Activated T-cell treated with anti-CD3 and anti-CD28 coated beads, Interleukin-2, amount 50 U/mL, for 72 hours (primary cell): ENCODE measurements at places on chromosomes 2 and 18. TPM values are rescaled to one million over a fixed set of nuclear protein-coding genes. Genes with fewer than 3 reads are reported as not detected.

- DNase-seq = peak; percentile 35
- peak overlapping the region; percentile 59 for H3K27ac ChIP-seq
- H3K27me3 ChIP-seq = no peaks in the 10 kb centered on the region
- peak overlapping the region; percentile 64 for H3K4me3 ChIP-seq
- H3K4me1 ChIP-seq = peaks cover 39% of the 10 kb centered on the region
- H3K36me3 ChIP-seq = peaks cover 3% of the 10 kb centered on the region
These were observed 3.6 kb upstream of the D2HGDH start for GRCh38 chr2:241730671-241731293.

DNA sequence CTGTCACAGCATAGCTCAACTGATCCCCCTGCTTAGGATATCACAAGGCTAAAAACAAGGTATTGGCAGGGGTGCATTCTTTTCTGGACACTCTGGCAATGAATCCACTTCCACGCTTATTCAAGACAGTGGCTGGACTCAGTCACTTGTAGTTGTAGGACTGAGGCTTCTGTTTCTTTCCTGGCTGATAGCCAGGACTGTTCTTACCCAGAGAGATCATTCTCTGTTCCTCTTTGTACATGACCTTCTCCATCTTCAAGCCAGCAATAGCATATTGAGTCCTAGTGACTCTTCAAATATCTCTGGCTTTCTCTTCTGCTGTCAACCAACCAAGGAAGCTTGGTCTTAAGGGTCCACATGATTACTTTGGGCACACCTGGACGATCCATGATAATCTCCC is 241.3 kb downstream of the RBM43 start:
- no peak overlapping the region for H3K4me3 ChIP-seq
- DNase-seq = no peak
- H3K27ac ChIP-seq = no peak overlapping the region

RAB6C gene
- 0.14 TPM for total RNA-seq

DNA sequence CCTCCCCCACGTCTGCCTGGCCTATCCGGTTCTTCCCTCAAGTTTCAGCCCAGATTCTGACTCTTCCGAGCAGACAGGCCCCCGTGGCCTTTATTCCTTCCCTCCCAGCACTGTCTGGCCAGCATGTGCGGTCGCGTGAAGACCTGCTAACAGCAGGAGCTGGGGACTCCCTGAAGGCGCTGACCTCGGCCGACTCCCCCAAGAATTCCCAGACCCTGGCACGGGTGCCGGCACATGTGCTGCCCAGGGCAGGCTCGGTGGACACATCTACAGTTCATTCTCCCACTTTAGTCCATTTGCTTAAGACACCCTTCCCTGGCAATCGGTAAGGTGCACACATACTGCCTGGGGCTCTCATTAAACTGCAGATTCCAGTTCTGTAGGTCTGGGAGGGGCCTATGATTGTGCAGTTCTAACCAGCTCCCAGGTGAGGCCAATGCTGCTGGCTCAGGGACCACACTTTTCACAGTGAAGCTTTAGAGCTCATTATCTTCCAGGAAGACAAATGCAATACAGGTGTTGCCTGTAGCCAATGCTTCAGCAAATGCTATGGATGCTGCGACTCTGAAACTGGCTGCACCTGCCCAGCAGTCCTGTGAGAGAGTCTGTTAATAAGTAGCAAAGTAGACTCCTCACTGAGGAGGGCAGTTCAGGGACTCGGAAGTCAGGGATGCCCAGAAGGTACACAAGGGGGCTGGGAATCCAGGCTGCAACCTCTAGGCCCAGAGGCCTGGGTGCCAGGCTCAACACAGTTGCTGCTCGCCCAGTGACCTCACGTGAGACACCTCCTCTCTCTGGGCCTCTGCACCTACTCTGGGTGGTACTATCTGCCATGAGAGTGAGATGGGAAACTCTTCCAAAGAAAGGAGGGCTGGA is 45.4 kb upstream of the TAF1B start:
- H3K36me3 ChIP-seq = no peaks in the 10 kb centered on the region
- no peak overlapping the region for H3K27ac ChIP-seq
- H3K27me3 ChIP-seq = no peaks in the 10 kb centered on the region
- H3K4me3 ChIP-seq = no peak overlapping the region
- peaks cover 14% of the 10 kb centered on the region for H3K4me1 ChIP-seq

DNA sequence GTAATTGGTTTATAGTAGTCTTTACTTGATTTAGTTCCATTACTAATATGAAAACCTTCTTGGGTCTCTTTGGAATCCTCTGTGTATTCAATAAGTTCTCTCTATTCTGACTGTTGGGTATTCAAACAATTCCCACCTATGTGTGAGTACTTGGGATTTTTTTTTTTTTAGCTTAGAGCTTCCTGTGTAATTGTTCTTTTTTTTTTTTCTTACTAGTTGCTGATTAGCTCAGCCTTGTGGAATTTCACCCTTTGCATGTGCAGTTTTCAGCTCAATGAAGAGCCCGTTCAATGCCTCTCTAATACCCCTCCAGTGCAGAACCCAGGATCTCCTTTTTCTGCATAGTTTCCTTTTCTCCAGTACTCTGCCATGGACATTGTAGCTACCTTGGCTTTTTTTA is 339.1 kb upstream of the GALNT5 start:
- no peaks in the 10 kb centered on the region for H3K27me3 ChIP-seq
- no peaks in the 10 kb centered on the region for H3K36me3 ChIP-seq
- H3K4me1 ChIP-seq = no peaks in the 10 kb centered on the region
- no peak overlapping the region for H3K4me3 ChIP-seq
- H3K27ac ChIP-seq = no peak overlapping the region
- no peak for DNase-seq

- H3K27me3 ChIP-seq = no peaks in the 10 kb centered on the region
- peaks cover 5% of the 10 kb centered on the region for H3K4me1 ChIP-seq
- no peak overlapping the region for H3K4me3 ChIP-seq
- no peaks in the 10 kb centered on the region for H3K36me3 ChIP-seq
These were observed 11.3 kb downstream of the CYP26B1 start for GRCh38 chr2:72136331-72136730.
